ENCODE measurements at places on chromosomes 3 and 15.

DNA sequence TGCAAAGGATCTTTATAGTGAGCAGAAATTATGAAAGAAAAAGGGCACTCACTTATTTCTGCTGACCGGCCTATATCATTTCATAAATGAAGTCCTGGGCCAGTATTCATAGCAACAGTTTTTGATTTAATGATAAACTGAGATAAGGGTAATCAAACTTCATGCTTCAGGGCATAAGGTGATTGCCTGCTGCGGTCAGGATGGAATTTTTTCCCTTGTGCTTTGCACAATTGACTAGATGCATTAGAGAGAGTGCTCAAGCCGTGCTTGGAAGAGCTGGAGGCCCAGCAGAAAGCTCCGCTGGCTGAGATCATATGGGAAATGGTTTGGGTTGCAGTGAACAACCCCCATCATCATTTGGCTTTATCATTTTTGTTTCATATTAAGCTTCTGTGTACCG lies 10.4 kb downstream of the SEMA6D start:
- DNase-seq = no peak

DNA sequence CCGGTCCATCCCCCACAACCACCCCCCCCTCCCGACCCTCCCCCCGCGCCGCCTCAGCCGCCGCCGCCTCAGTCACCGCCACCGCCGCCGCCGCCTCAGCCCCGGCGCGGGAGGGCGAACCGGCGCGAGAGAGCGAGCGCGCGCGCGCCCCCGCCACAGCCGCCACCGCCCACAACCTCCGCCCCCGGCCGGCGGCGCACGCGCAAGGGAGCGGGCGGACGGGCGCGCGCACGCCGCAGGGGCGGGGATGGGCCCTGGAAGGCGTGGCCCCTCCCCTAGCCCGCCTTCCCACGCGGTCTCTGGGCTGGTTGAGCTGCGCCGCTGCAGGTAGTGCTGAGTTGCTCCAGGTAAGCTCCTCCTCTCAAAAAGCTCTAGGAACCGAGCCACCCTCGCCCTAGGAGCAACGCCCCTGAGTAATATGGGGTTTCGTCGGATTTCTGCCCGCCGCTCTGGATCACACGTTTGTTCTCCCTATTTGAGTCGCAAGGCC lies at the start of gene TMCC1:
TMCC1 (minus strand) TSS at position 131 of the 490 bp plus-strand sequence.
- DNase-seq = peak; percentile 79

- DNase-seq = no peak
Measured at GRCh38 chr3:22593638-22594037, 609.5 kb upstream of the UBE2E2 start.

DNA sequence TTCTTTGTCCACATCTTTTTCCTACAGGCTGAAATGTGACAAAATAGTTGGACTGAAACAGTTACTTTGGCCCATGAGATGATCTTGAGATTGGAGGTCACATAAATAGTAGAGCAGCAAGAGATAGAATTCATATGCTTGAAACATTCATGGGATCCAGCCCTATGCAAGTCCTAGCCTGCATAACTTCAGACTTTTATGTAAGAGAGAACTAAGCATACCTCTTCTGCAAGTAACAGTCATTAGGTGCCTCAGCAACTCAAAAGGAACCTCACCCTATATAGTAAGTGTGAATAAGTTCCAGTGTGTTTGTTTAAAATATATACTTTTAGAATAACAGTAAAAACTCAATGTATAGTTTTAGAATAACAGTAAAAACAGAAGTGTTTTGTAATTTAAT lies 138.0 kb upstream of the P2RY1 start:
- no peak for DNase-seq

GRCh38 chr15:36831904-36832287 lies 252.5 kb downstream of the CDIN1 start:
- DNase-seq = no peak

DNA sequence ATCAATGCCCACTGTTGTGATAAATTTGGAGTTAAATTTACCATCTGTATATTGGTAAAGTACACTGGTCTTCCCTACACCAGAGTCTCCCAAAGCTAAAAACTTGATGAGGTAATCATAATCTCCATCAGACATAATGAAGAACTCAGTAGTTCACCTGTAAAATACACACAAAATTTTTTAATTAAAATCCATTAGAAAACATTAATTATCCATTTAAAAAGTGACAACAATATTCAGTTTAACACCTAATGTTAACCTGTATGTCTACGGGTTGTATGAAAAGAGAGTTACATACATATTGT lies 38.0 kb upstream of the RSL24D1 start:
- no peak for DNase-seq

GRCh38 chr15:41183581-41183980 lies 47.0 kb downstream of the EXD1 start:
- no peak for DNase-seq

DNA sequence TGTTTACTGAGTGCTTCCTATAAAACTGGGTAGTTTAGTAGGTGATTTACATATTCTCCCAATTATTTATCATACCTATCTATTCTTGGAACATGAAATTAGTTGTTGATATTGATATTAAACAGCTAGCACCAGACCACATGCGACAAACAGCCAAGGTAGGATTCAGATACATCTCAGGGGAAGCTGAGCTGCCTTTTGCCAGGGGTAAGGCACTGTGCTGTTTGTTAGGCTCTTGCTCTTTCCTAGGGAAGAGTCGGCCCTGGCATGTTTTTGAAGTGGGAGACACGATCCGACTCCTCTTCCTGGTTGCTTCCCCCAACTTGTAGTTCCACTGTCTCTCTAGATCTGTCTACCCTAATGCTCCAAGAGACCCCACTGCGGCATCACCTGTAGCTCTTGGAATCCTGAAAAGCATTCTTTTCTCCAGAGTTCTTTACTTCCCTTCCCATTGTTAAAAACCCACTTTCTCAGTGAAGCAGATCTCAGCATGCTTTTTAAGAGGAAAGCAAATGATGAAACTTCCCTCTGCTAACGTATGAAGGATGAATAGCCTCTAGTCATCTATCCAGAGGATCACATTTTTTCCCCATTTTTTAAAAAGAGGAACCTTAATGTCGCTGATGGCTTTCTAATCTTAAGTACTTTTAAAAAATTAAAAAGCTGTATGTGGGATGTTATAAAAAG lies 138.4 kb downstream of the GHSR start:
- DNase-seq = no peak

GRCh38 chr15:26660241-26660640 lies 112.6 kb downstream of the GABRB3 start:
- DNase-seq = no peak

DNA sequence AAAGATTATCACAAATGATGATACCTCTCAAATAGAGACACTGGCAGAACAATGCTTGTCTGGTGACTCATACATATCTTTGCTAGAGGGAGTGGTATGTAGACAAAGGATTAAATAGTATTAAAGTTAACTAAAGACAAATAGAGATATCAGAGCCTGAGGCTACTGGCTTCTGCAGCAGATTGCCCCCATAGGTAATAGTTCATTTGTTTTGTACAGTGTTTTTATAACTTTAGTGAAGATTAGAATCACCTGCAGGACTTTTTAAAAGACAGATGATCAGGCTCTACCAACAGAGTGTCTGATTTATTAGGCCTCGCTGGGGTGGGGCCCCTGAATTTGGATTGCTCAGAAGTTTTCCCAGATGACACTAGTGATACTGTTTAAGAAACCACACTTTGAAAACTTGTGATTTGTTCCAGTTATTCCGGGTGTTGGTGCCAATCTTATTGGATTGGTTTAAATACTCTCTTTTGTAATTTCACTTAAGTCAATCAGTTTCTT lies 96.4 kb downstream of the NAALADL2 start:
- no peak for DNase-seq

GRCh38 chr15:39918688-39919385 lies 1.2 kb downstream of the GPR176 start:
- DNase-seq = no peak
